ENCODE measurements at places on chromosomes 11 and 22.

DNA sequence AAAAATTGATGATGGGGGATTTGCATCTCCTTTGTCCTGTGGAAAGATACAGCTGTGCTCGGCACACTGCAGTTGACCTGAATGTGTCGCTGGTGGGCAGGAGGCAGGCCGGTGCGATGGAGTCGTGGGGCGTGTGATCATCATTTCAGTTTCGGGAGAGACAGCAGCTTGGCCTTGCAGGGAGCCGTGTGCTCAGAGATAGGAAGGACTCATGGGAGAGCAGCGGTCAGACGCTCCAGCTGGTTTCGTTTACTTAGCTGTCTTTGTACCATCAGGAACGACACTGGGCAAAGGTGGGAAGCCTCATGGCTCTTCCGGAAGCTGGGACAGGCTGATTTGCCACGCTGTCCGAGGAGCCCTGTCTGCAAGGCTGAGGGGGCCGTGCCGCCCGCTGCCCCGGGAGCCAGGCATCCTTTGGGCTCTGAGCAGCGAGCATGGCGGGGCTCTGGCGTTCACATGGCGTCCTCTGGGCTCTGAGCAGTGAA lies 32.7 kb downstream of the GRAMD4 start:
- DNase-seq, result no peak

DNA sequence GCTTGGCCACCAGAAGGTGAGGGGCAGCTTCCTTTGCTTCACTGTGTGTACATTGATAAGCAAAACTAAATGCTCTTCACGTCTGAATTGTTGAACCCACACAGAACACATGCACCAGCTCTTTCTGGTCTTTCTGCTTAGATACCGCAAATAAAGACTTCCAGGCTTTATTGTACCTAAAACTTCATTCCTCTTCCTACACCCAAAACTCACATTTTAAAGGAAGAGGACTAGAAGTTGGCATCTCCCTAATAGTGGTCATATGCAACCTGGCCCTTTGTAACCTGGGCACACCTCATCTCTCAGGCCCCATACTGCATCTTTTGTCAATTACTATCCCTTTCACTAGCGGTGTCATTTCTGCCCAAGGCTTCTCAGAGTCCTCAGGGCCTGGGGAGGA lies 5.9 kb downstream of the SLC17A6 start:
- DNase-seq, result no peak

DNA sequence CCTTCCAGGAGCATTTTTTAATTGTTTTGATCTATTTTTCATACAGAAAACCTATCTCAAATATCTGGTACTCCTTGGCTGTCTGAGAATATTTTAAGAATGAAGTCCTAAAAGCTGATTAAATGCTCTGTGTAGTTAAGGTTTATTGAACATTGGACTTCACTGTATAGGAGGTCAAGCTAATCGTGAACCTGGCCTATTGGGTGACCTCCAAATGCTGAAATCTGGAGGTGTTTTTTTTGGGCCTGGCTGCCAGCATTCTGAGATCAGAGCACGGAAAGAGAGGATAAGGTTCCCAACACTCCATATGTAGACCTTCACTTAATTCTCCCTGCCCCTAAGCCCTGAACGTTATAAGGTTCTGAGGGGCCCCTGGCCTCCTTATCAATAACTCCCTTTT lies 8.3 kb downstream of the IL17RA start:
- DNase-seq, result no peak

- no peak for DNase-seq
Observed at GRCh38 chr22:39212721-39213376, 31.9 kb downstream of the PDGFB start.

GRCh38 chr22:35258191-35258988 lies 1.1 kb downstream of the HMGXB4 start:
- DNase-seq, result no peak

DNA sequence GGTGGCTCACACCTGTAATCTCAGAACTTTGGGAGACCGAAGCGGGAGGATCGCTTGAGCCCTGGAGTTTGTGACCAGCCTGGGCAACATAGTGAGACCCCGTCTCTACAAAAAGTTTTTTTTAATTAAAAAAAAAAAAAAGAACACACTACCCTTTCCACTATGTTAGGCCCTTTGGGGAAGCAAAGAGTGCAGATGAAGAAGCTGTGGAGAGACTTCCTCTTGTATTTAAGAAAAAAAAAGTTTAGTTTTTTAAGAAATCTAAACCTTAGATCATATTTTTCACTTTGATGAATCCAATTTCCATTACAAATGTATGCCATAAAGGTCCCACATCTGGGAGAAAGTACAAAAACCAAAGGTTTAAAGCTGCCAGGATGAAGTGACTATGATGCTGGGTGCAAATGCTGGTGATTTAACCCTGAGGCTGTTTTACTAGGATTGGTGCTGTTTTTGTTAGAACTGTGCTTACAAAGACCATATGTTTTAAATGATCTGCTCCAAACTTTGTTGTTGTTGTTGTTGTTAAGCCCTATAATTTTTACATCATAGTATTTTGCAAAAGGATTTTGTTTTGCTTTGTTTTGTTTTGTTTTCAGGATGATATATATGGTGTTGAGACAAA lies 28.9 kb upstream of the ACER3 start:
- DNase-seq, result no peak

DNA sequence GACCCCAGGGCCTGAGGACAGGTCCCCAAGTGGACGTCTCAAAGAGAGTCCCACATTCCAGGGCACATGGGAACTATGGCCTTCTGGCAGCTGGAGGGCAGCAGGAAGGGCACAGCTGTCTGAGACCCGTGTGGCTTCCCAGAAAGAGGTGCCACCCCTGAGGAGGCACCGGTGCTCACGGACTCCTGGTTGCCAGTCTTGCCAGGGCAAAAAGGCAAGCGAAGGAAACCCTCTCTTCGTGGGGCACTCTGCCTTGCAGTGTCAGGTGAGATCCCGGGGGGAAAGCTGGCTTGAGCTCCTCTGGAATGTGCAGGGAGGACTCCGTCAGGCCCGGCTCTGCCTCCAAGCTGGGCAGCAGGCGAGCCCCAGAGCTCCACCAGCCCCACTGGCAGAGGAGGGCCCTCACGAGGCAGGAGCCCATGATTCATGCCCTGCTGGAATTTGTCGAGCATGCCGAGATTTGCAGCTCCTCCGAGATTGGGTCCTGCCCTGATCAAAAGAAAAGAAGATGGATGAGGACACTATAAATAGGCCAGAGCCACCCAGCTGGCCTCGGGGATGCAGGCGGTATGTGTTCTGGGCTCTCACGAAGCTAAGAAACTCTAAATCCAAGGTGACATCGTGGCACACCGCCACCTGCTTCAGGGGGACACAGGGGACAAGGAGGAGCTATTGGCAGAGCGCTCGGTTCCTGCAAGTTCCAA lies 9.9 kb upstream of the CELSR1 start:
- no peak for DNase-seq
